ENCODE measurements at places on chromosomes 4 and X.

GRCh38 chrX:116111497-116111896 is 59.0 kb upstream of the AGTR2 start:
- no peak for DNase-seq

- DNase-seq = no peak
Measured at GRCh38 chrX:65731684-65732289, 64.3 kb downstream of the MSN start.

DNA sequence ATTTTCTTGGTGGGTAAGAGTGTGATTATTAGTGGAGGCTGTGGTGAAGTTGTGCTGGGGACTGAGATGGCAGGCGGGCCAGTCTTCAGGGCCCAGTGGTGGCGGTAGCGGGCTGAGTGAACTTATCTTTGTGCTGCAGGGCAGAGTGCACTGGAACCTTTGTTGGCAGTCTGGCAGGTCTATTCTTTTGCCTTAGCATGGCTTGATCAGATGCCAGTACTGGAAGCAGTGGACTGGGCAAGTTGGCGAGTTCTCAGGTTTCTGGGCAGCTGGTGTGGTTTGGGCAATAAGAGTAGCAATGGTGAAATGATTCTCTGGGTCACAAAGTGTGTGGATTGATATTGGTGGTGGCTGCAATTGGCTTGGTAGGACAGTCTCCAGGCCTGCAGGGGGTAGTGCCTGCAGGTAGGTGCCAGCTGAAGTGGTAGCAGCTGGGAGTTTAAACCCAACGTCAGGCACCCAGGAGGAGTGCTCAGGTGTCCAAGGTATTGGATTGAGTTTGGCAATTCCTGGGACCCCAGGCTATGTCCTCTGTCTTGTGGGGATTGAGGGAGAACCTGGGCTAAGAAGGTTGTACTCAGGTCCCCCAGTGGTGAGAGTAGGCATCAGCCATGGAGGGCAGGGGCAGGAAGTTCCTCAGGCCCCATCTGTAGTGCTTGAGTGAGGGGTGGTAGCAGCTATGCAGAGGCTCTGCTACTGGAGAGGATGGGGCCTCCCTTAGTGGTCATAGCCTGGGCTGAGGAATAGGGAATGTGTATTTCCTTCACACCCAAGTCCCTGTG is 34.9 kb upstream of the SLC25A14 start:
- no peak for DNase-seq

DNA sequence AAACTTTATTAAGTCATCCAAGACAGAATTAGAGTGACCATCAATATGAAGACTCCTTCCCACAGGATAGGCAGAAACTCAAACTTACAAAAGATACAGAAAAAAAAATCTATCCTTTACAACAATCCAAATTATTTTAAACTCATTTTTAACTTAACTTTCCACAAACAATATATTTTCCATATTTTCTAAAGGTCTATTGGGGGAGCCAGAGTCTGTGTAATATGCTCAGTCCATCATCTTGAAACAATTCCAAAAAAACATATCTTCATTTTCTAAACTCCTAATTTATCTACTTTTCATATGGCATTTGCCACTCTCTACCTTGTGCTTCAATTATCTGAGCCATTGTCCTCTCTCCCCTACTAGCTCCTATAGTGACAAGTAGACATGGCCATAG is 378.1 kb downstream of the PDGFC start:
- DNase-seq = no peak

DNA sequence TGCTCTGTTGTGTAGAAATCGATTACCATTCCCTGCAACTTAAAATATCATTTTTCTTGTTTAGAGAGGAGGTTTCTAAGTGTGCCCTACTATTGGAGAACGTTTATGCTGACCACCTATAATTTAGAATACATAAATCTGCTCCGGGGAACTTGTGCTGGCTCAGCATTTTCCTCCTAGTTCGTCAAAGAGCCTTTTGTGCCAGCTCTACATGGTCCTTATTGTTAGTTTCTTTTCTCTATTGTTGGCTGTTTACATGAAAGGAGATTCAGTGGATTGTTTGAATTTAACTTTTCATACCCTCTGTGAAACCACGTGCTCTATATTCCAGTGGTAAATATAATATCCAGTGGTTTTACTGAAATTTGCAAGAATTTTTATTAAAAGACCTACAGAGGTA is 53.4 kb upstream of the ATP8A1 start:
- DNase-seq = no peak

DNA sequence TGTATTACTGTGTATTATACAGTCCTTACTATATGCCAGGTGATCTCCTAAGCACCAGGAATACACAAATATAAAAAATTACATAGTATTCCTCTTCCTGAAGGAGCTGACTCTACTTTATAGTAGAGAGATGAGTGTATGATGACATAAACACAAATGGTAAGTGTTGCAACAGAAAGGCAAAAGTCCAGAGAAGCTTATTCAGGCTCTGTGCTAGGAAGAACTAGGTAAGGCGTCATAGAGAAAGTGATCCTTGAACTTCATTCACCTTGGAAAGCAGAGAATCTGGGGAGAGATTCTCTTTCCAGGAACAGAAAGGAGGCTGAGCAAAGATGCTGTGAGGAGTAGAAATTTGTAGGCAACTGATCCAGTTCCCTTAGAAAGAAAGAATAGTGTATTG is 115.0 kb upstream of the KCNIP4 start:
- no peak for DNase-seq

GRCh38 chr4:184328022-184328736 is 110.5 kb upstream of the ENPP6 start:
- no peak for DNase-seq

- DNase-seq = no peak
Measured at GRCh38 chr4:108833046-108833445, 70.2 kb upstream of the ETNPPL start.

GRCh38 chr4:53105313-53105712 is 243.2 kb downstream of the RASL11B start:
- DNase-seq = no peak

DNA sequence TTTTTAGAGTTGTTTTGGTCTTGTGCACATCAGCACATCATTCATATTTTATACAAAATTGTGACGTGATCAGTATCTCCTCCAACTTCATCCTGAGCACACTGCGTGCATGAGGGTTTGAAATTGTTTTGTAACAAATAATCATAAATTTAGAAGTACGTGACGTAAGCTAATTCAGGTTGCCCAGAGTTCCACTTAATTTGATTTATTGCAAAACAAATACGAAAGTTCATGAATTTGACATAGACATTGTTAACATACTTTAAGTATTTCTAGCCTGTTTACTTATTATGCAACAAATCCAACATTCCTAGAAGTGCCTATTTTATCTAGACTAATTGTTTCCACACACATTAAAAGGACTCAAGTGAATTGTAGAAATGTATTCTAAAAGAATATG is 48.3 kb downstream of the MAP7D3 start:
- DNase-seq = no peak

- DNase-seq = no peak
Measured at GRCh38 chr4:96753216-96753615, 913.3 kb downstream of the PDHA2 start.

DNA sequence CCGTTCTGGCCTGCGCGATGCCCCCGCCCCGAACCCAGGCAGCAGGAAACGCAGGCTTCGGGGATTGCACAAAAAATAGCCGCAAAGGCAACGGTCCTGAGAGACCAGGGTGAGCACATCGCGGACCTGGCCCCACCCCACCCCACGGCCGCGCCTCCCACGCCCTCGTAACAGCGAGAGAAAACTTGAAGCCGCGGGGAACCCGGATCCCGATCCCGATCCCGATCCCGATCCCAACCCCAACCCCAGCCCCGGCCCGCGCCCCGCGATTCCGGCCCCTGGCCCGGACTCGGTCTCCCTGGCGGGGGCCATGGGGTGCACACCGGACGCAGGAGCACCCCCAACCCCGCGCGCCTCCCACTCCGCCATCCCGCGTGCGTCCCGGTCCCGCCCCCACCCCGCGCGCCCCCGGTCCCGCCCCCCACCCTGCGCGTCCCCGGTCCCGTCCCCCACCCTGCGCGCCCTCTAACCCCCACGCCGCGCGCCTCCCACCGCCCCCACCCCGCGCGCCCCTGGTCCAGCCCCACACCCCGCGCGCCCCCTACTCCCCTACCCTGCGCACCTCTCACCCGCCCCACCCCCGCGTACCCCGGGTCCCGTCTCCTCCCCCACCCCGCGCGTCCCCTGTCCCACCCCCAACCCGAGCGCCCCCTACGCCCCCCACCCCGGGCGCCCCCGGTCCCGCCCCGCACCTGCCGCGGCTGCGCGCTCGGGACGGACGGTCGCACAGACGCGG is 29.0 kb downstream of the NOP14 start:
- no peak for DNase-seq

GRCh38 chrX:107715331-107716117 is 60.1 kb downstream of the TSC22D3 start:
- DNase-seq = no peak

DNA sequence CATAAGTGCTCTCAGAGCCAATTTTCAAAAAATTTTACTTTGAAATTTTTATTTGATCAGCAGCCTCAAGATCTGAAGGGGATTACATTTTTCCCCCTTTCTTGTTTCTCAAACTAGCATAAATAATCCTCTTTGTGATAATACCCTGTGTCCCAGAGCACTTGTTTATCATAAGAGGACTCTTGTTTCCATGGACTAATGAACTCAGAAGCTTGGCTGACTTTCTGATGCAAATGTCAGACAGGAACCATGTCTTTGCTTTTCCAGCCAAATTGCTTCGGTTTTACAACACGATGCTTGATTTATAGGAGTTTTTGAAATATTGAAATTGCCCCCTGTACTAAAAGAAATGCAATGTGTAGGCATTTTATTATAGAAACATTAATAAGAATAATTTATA is 859.3 kb upstream of the LCORL start:
- DNase-seq = no peak

- no peak for DNase-seq
Measured at GRCh38 chr4:65917486-65917885, 247.2 kb upstream of the EPHA5 start.

DNA sequence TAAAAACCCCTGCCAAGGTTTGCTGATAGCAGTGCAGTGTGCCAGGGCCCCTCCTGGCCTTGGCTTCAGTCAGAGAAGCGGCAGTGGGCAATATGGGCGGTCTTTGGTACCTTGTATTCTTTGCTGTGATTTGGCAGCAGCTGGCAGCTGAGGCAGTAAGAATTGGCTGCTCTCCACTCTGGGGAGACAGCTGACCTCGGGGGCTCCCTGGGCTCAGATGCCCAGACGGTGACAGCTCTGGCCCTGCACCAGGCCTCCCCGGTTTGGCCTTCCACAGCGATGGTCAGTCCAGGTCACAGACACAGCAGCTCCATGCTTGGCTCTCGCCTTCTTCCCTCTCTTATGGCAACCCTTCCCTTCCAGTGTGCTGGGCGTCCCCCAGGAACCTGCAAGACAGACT is 330.9 kb downstream of the BCOR start:
- DNase-seq = no peak

- DNase-seq = no peak
Measured at GRCh38 chr4:76782837-76783236, 115.1 kb downstream of the SOWAHB start.

DNA sequence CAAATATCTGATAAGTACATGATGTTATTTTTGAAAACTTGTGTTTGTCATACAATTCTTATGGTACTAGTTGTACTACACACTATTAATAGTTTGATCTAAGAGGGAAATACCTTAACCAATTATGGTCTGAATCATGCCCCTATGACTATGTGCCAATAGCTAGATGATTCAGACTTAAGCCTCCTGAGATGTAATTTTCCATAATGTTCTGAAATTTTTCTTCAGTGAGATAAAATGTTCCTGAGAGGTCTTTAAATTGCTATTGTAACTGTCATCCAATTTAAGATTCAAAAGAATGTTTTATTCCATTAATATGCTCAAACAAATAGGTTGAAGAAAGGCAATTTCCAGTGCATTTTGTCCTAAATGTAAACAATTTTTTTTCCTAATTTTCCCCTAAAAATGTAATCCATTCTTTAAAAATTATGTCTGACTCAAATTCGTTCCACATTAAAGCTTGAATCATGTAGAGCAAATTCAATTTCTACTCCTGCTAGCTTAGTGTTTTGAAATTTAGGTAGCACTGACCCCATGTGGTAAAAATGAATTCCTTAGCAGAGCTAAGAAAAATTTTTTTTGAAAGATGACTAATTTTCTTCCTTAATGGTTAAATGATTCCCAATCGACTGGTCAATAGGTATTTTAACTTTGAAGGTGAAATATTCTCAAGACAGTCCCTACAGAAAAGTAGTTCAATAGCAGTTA is 49.1 kb downstream of the APOOL start:
- no peak for DNase-seq

DNA sequence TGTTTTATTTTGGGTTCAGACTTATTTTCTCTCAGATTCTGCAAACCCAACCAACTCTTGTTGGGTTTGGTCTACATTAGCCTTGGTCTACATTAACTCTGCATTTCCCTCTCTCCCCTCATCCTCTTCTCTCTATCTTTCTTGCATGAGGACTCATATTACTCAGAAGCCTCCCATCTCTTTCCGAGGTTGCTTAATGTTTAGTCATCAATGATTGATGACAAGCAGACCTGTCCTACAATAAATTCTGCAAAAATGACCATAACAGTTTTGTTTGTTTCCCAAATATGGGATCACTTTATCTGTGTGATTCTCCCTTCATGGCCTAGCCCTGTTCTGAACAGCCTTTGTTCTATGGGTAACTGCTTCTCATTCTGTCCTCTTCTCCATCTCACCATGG is 75.2 kb downstream of the GABRB1 start:
- DNase-seq = no peak

- DNase-seq = no peak
Measured at GRCh38 chr4:47017494-47017893, 13.9 kb upstream of the GABRB1 start.

GRCh38 chr4:123996718-123997510 is 600.3 kb downstream of the SPRY1 start:
- DNase-seq = no peak

DNA sequence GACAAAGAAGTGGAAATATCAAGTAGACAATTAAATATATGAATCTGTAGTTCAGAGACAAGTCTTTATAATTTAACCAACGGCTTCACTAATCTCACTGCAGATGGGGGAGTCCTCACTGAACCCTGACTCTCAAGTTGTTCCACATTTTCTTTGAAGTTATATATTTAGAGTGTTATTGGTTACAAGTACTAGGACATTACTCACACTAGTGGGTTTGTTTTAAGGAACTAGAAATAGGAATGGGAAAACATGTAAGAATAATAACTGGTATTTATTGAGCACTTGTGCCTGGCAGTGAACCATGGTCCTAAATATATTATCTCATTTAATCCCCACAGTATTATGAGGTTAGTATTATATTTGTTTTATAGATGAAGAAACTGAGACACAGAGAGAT is 22.0 kb downstream of the MND1 start:
- no peak for DNase-seq
